Kidney capillary endothelial cell (primary cell): ENCODE measurements at places on chromosomes 5 and 9.

DNA sequence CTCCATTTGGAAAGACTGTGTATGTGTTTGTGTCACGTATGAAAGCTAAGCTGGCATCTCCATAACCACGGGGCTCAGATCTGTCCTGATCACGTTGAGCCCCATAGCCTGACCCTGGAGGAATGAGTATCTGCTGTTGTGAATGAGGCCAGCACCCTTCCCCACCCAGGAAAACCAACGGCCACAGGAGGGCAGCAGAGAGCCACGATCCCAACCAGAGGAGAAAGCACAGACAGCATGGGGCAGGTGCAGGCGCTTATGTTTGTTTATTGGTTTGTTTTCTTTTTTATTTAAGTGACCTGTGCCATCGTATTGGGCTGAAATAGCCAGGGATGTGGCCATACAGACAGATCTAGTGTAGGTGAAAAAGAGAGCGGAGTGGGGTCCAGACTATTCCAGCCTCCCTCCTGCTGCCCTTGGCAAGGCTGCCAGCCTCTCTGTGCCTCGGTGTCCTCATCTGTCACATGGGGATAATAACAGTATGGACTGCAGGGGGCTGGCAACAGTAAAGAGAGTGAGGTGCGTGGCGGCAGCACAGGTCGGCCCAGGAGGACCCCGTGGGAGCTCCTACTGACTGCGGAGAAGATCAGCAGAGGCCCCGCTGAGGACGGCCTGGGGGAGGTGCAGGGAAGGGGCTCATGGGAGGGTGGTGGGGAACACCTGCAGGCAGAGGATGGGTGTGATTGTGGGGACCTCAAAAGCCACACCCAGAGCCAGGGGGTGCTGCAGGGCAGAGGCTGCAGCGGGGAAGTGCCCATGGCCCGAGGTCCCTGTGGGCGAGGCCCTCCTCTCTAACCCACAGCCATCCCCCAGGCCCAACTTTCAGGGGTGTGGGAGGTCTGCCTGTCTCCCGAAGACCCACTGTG lies 12.1 kb downstream of the OR2V2 start:
- DNase-seq: peak; percentile 56

- DNase-seq: no peak
Observed at GRCh38 chr5:127885176-127885575, 182.0 kb downstream of the CCDC192 start.

DNA sequence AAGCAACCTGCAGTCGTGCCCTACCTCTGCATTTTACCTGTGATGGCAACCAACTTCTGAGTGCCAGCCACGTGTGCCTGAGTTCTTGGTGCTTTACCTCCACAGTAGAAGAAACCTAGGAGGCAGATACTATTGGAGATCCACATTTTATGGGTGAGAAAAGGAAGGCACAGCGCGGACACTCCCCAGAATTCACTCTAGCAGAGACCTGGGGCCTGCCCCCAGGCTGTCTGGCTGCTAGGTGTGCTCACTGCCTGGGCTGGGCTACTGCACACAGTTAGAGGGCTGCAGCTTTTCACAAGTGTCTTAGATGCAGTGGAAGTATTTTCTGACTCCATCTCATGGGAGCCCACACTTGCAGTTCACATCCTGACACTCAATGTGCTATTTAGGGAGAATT lies 598.8 kb upstream of the ADAMTS16 start:
- DNase-seq: no peak

DNA sequence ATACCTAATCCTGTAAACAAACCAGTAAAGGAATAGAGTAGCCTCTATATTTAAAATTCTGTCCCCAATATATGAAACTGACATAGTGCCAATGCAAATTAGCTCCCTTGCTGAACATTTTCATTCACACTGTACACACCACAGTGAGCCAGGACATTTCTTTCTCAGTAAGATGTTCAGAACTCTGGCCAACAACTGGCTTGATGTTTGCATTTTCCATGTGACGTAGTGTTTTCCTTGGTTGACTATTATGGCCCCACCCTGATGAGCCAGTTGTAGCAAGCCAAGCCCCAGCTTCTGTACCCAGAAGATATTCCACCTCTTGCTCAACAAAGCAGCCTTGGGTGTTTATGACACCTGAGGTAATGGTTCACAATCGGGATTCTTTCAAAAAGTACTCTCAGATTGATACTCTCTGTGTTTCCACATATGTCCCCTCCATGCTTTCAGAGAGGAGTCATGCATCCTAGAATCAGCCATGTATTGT lies 17.7 kb upstream of the ANXA1 start:
- no peak for DNase-seq

- no peak for DNase-seq
Observed at GRCh38 chr5:90939211-90939610, 380.6 kb downstream of the ADGRV1 start.

GRCh38 chr5:74640954-74641734 lies 616 bp upstream of the ENC1 start:
- DNase-seq: peak; percentile 91
